ENCODE measurements at places on chromosomes 13 and 19.

GRCh38 chr13:98787996-98788395, 35.5 kb upstream of the SLC15A1 start:
- DNase-seq, result no peak

DNA sequence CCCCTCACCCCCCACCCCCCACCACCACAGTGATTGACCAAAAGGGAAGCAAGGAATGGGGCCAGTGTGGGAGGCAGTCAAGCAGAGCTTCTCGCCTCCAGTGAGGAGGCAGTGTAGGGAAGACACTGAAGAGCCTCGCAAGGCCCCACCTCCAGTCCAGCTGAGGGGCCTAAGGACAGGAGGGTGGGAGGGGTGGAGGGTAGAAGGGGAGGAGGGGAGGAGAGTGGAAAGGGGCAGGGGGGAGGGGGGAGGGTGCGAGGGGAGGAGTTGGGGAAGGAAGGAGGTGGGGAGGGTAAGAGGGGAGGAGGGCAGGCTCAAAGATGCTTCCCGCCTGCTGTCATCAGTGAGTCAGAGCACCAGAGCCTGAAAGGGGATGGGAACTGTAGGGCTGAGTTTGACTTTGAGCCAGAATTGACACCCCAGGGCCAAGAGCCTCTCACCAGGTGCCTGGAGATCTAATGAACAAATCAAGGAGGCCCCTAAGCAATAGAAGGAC, 786.2 kb downstream of the UQCRFS1 start:
- no peak for DNase-seq

DNA sequence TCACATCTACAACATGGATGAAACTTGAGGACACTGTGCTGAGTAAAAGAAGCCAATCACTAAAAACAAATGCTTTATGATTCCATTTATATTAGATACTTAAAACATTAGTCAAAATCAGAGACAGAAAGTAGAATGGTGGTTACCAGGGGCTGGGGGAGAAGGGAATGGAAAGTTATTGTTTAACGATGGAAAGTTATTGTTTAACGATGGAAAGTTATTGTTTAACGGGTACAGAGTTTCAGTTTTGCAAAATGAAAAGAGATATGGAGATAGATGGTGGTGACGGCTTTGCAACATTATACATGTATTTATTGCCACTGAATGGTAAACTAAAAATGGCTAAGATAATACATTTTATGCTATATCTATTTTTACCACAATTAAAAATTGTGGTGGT, 160.6 kb downstream of the TUBA3C start:
- DNase-seq, result no peak

DNA sequence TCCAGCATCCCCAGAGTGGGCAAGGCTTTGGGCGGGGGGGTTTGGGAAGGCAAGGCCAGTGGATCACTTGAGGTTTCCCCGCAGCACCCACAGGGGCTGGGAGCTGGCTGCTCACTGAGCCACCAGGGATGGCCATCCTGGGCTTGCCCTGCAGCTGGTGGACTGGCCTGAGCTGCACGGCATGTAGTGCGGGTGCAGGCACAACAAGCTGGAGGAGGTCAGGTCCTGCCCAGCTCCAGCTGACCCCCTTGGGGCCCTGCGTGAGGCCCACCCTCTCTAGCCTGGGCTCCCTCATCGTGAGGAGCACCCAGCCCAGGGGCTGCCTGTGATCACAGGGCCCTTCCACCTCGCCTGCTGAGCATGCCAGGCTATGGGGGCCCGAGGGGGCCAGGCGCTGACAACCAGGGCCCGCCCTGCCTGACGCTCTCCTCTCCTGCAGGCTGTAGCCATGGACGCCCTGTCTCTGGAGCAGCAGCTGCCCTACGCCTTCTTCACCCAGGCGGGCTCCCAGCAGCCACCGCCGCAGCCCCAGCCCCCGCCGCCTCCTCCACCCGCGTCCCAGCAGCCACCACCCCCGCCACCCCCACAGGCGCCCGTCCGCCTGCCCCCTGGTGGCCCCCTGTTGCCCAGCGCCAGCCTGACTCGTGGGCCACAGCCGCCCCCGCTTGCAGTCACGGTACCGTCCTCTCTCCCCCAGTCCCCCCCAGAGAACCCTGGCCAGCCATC, 22.9 kb downstream of the COMP start:
- DNase-seq, result no peak

DNA sequence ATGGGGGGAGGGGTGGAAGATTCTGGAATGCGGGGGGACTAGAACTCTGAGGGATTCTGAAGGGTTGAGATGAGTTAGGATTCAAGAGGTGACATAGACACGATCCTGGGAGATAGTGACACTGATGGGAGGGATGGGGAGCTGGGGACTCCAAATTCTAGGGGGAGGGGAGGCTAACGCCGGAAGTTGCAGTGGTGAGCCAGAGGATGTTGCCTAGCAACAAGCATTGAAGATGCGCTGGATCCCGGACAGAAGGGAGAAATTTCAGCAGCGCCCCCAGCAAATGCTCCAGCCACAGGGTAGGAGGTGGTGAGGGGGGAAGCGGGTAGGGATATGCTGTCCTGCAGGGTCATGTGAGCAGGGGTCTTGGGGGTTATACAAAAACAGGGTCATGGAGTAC, 6.9 kb upstream of the LTBP4 start:
- no peak for DNase-seq

DNA sequence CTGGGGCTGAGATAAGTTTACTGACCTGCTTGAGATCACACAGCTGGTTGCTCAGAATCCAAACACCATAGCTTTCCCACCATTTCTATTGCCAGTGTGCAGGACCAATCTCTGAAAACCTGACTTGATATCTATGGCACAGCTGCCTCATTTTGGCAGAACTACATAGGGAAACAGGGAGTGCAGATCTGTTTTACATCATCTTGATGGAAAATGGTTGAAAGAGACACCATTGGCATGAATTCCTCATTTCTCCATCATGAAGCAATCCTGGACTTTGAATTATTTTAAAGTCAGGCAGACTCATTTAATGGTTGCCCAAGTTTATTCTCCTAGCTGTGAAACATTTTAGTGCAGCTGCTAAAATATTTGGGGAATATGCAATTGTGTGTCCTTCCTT, 1628.2 kb upstream of the SLC10A2 start:
- DNase-seq, result no peak

GRCh38 chr13:48291730-48292129, 11.8 kb upstream of the RB1 start:
- no peak for DNase-seq

GRCh38 chr13:110225609-110226574, 81.1 kb downstream of the COL4A1 start:
- no peak for DNase-seq
